ENCODE measurements at places on chromosomes 4 and X. TPM values are rescaled to one million over a fixed set of nuclear protein-coding genes. Genes with fewer than 3 reads are reported as not detected.

DNA sequence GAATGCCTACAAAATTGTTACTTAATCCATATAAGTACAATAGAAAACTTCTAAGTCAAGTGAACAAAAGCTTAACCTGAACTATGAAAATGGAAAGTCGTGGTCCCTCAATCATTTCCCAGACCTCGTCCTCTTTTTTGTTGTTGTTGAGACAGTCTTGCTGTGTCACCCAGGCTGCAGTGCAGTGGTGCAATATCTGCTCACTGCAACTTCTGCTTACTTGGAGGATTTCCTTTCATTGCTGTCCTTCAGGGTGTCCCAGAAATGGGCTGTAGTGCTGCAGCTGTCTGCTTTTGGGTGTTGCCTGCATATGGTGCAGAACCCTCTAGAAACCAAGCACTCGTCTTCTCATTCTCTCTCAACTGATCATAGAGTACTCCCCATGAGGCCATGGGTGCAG lies 75.0 kb upstream of the IL2 start:
- H3K4me1 ChIP-seq = no peaks in the 10 kb centered on the region
- DNase-seq = no peak
- no peak overlapping the region for H3K4me3 ChIP-seq
- H3K36me3 ChIP-seq = no peaks in the 10 kb centered on the region
- no peak overlapping the region for H3K27ac ChIP-seq
- H3K27me3 ChIP-seq = no peaks in the 10 kb centered on the region

DNA sequence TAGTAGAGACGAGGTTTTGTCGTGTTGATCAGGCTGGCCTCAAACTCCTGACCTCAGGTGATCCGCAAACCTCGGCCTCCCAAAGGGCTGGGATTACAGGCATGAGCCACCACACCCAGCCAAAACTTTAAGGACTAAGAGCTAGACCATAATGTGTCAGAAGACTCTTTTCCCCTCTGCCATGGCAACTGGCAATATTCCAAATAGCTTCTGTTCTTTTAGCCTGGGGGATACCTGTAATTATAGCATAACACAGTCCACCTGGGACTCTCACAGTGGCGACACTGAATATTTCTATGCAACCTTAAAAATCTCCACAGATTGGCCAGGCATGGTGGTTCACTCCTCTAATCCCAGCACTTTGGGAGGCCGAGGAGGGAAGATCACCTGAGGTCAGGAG lies 45.5 kb upstream of the RBM47 start:
- H3K27ac ChIP-seq = no peak overlapping the region
- H3K4me3 ChIP-seq = no peak overlapping the region
- no peak for DNase-seq
- H3K4me1 ChIP-seq = peaks cover 12% of the 10 kb centered on the region
- H3K27me3 ChIP-seq = no peaks in the 10 kb centered on the region

DNA sequence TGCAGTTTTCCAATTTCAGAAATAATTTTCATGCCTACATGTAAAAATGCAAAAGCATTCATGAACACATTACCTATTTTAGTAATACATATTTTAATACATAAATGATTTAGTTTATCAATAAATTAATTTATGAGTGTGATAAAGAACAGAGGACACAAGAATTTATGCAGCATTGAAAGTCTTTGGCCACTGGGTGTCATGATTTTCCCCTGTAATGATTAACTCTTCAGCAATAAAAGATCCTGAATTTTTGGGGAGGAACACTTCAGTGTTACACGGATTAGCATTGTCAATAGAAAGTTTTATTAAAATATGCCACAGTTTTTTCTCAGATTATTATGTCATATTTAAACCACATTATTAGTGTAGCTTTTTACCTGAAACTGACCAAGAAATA lies 8.6 kb upstream of the VCX2 start:
- no peak for DNase-seq
- H3K27ac ChIP-seq = no peak overlapping the region
- no peak overlapping the region for H3K4me3 ChIP-seq

- H3K36me3 ChIP-seq = no peaks in the 10 kb centered on the region
- no peak overlapping the region for H3K4me3 ChIP-seq
- no peaks in the 10 kb centered on the region for H3K27me3 ChIP-seq
- no peaks in the 10 kb centered on the region for H3K4me1 ChIP-seq
Measured at GRCh38 chr4:25180524-25181131, 20.4 kb upstream of the SEPSECS start.

- no peak for DNase-seq
- no peak overlapping the region for H3K27ac ChIP-seq
- no peak overlapping the region for H3K4me3 ChIP-seq
- peaks cover 41% of the 10 kb centered on the region for H3K36me3 ChIP-seq
Measured at GRCh38 chr4:78606530-78607095, 55.0 kb downstream of the ANXA3 start.

DNA sequence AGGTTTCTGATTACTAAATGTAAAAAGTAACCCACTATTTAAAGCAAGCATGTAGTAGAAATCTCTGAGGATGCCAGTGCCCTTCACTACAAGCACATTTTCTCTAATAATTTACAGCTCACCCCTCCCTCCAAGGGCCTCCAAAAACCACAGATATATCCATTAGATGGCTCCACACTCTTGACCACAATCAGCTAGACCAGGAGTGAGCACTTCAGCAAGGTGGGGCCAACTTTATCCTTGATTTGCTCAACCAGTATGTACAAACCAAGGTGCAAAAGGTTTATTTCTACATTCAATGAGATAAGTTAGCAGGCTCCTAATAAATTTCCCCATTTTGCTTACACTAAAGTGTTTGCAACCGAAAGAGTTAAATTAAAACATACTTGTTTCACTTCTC lies 35.8 kb downstream of the RFC1 start:
- H3K4me1 ChIP-seq = no peaks in the 10 kb centered on the region
- H3K27me3 ChIP-seq = no peaks in the 10 kb centered on the region
- DNase-seq = no peak
- no peak overlapping the region for H3K4me3 ChIP-seq
- no peak overlapping the region for H3K27ac ChIP-seq

- DNase-seq = no peak
- H3K27ac ChIP-seq = no peak overlapping the region
- no peaks in the 10 kb centered on the region for H3K4me1 ChIP-seq
Measured at GRCh38 chrX:135923353-135923752, 29.8 kb downstream of the SAGE1 start.

DNA sequence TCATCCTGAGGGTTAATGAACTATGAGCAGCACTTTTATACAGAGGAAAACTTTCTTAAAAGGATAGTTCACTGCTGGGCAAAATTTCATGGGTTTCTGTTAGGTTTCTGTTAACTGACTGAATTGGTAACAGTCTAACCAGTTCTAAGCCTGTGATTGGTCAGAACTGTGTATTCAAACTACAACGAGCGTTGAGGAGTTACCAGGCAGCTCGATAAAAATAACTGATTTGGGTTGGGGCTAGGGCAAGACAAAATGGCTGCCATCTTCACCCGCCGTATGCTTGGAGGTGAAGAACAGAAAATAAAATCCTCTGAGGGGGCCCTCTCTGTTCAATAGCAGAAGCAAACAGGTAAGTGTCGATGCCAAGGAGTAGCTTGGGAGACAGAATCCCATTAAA lies 22.0 kb downstream of the FAM133A start:
- no peak overlapping the region for H3K4me3 ChIP-seq
- no peak for DNase-seq
- H3K27me3 ChIP-seq = no peaks in the 10 kb centered on the region
- H3K27ac ChIP-seq = no peak overlapping the region
- H3K4me1 ChIP-seq = no peaks in the 10 kb centered on the region

GRCh38 chrX:82658492-82658891 lies 849.6 kb upstream of the POU3F4 start:
- H3K27me3 ChIP-seq = no peaks in the 10 kb centered on the region
- no peak overlapping the region for H3K4me3 ChIP-seq
- DNase-seq = no peak
- no peak overlapping the region for H3K27ac ChIP-seq
- no peaks in the 10 kb centered on the region for H3K4me1 ChIP-seq

DNA sequence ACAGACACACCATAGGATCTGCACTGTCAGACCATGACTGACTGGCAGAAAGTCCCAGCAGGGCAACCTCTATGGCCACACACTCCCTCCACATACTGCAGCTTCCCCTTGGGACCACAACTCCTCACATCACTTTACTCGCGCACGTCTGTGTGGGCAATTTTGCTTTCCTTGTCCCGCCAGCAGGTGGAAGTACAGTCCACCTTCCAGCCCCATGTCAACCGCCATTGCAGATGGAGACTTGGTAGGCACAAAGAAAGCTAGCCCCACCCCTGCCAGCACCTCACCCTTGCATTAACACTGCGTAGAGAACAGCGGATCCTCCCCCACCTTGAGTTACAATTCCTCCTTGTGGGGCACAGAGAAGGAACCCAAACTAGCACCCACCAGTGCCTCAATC lies 74.4 kb upstream of the NAP1L2 start:
- H3K4me3 ChIP-seq = no peak overlapping the region
- H3K27ac ChIP-seq = no peak overlapping the region
- H3K36me3 ChIP-seq = no peaks in the 10 kb centered on the region
- H3K4me1 ChIP-seq = no peaks in the 10 kb centered on the region

DNA sequence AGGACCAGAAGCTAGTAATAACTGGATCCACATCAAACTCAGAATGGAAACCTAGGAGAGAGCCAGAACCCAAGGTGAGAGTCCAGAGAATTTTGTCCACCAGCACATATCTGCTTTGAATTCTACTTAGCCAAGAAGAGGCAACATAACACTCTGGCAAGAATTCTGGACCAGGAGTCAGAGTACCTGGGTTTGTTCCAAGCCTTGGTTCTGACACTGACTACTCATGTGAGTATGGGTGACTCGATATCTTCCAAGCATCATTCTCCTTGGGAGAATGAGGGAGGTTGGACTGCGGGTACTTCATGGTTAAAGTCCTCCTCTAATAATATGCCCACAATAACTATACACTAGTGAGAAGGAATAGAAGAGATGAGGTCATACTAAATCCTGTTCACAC lies 144.0 kb upstream of the JADE1 start:
- no peak overlapping the region for H3K4me3 ChIP-seq
- H3K27ac ChIP-seq = no peak overlapping the region
- H3K36me3 ChIP-seq = no peaks in the 10 kb centered on the region
- no peak for DNase-seq
- no peaks in the 10 kb centered on the region for H3K4me1 ChIP-seq

DNA sequence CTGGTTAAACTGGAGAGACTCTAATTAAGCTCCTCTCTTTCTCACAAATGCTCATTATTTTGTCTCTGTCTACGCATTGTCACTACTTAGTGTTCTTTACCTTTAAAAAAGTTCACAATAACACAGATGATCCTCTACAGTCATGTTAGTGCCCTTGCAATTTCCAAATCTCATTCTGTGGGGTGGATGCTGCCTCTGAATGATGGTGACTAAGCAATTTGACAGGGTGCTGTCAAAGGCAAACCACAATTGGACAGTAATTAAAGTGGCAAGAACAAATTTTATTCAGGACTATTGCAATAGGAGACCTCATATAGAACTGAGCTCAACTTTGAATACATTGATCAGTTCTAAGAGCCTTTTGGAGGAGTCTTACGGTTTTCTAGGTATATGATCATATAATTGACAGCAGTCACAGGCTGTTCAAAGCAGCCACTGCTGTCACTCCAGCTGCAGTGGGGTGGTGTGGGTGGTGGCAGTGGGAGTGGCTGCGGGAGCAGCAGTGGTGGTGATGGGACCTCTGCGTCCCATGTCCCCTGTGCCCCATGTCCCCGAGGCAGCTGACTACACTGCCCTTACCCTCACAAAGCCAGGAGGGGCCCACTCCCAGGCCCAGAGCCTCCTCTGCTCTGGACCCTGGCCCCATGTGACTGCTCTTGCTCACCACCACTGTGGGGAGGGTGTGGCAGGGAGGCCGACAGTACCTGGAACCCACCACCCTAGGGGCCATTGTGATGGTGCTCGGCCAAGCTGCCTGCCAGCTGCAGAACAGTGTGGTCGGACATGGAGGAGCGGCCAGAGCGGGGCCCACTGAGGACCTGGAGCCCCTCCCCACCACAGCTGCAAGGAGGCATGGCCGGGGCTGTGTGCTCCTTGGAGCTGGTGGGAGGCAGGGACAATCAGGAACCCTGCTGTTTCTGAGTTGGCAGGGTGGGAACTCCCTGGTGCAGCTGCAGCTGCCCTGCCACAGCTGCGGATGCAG lies 30.4 kb upstream of the PAGE1 start:
- H3K4me3 ChIP-seq = no peak overlapping the region
- no peaks in the 10 kb centered on the region for H3K36me3 ChIP-seq
- peaks cover 9% of the 10 kb centered on the region for H3K27me3 ChIP-seq
- no peak overlapping the region for H3K27ac ChIP-seq
- no peak for DNase-seq

GRCh38 chr4:123767806-123768205 lies 371.2 kb downstream of the SPRY1 start:
- DNase-seq = no peak
- no peak overlapping the region for H3K27ac ChIP-seq
- no peaks in the 10 kb centered on the region for H3K4me1 ChIP-seq
- H3K36me3 ChIP-seq = no peaks in the 10 kb centered on the region
- H3K4me3 ChIP-seq = no peak overlapping the region
- H3K27me3 ChIP-seq = no peaks in the 10 kb centered on the region

GRCh38 chr4:107519053-107519452 lies 201.0 kb downstream of the PAPSS1 start:
- H3K36me3 ChIP-seq = no peaks in the 10 kb centered on the region
- no peaks in the 10 kb centered on the region for H3K27me3 ChIP-seq
- no peaks in the 10 kb centered on the region for H3K4me1 ChIP-seq

The PCDH19 gene
- total RNA-seq = 5.5 TPM

The HCFC1 gene
- total RNA-seq = 48.0 TPM

The BMPR1B gene
- total RNA-seq = 32.1 TPM

The ADH1B gene
- total RNA-seq = 1,271 TPM

The KLHL4 gene
- total RNA-seq = under 0.01 TPM

The PNPLA4 gene
- 10.4 TPM for total RNA-seq

The TMEM150C gene
- 44.9 TPM for total RNA-seq

All from tibial nerve (tissue), 4 donors.